ENCODE measurements at places on chromosomes 12 and 14.

DNA sequence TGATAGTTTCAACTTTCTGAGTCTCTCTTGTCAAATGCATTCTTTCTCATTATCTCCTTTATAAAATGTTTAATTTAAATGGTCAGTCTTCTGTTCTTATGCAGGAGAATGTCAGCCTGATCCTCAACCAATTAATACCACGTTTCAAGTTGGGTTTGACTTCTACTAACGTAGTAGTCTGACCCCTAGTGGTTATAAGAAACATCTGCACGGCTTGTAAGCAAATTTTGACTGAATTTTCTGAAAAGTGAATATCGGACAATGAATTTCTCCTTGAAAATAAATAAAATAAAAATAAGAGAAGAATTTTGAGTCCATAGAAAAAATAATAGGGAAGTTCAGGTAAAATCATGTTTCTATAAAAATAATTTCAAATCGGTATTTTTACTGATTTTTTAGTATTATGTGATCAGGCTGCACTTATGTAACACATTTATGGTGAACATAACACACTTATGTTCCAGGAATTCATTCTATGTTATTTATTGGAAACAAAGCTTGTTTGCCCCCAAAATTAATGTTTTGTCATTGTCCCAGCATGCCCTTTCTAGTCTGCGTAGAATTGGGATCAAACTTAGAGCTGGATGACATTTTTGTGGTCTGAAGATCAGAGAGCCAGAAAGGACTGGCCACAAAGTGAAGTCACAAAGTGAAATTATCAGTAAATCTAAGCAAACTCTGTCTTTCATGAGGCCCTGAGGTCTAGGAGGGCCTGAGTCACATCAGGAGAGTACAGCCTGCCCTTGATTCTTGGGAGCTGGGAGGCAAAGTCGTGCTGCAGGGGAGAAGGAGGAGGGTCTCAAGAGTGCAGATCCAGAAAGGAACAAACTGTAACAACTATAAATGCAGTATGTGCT is 101.2 kb upstream of the STXBP6 start:
- peak; percentile 51 for DNase-seq

DNA sequence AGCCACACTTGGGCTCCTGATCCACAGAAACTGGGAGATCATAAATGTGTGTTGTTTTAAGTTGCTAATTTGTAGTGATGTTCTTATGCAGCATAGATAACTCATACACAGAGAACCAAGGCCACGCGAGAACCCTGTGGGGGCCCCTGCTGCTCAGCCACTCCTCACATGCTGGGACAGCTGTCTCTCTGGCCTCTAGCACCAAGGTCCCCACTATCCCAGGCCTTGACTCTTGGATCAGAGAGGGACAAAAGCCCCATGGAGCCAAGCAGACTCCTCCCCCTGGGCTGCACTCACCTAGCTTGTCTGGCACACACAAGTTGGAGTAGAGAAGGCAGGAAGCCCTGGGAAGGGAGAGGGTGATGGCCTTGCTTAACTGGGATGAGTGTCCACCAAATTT is 11.3 kb downstream of the PLD4 start:
- no peak for DNase-seq

DNA sequence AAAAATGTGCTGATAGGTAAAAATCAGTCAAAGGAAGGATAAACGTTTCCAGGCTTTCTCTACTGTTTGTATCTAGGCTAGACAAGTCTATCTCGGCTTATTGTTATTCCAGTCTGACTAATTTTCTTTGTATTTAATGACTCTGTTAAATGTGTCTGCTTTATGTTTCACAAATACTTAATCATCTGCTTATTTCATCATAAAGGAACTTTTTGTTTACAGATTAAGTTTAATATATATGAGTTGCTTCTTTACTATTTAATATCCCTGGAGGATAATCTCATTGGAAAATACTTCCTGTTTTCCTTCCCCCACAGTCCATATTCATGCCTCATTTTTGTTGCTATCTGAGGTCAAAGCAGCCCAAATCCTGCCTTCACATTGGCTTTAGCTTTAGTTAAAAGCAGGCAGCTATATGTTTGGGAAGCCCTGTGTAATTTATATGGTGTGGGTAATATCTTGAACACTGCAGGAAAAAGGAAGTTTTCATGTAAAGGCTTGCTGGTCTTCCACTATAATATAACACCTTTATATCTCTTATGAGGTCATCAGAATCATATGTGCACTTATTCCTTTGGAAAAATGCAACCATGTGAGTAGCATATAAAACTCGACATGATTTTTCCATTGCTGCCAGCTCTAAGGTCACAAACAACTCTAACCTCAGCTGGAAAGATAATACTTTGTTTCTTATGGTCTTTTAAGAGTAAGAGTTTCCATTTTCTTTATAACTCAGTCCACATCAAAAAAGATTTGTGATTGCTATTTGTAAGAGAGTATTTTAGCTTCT is 76.8 kb downstream of the ALX1 start:
- DNase-seq = no peak

DNA sequence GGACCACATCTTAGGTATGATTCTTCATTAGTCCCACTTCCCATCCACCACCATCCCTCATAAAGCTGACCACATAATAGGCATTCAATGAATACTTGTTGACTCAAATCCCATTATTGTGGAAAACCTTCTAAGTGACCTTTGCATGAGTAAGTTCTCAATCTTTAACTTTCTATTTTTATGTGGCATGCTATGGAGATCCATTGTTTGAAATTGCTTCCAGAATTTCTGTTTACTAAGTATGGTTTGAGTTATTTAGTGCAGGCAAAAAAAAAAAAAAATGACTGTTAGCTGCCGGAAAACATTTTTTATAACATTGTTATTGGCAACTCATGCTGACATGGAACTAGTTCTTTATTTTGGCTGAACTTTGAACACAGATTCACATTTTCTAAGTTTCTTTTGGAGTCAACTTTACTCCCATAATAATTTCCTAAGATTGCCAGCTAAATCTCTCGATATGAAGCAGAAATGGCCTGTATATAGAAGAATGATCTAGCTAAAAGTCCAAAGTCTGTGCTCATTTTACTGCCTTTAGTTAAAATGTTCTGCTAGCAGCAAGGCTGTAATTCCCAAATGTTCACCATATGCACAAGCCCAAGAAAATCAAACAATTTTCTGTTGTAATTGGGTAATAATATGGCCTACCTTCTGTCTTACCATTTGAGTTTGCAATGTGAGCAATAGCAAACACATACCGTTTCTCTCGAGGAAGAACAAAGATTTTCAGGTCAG is 77.9 kb downstream of the PTGER2 start:
- DNase-seq = no peak

DNA sequence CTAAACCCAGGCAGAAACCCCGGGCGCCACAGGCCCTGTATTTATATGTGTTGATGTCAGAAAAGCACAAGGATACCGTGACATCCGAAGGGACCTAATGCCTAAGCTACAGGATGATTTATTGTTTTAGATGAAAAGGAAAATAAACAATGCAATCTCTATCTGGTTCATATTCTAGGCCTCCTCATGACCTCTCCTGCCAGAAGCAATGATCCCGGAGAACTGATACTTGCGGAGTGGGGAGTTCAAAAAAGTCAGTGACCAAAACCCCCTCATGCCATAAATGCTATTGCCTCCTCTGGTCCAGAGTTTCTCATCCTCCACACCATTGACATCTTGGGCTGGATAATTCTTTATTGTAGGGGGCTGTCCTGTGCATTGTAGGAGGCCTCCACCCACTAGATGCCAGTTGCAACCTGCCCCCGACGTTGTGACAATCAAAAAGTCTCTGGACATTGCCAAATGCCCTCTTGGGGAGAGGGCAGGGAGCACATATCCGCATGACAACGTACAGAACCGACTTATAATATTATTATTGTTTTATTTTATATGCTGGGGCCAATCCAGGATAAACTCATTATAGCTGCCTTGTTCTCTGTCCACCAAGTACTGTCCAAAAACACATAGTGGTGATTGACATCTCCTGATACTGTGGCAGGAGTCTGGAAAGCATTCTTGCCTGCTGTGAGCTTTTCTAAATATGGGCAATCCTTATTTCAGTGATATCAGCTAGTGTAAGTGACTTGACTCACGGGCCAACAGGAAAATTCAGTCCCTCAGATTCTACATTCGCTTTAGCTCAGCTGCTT is 1.1 kb upstream of the CSRP2 start:
- no peak for DNase-seq

GRCh38 chr12:108638141-108638827 is 4.6 kb upstream of the SELPLG start:
- no peak for DNase-seq

DNA sequence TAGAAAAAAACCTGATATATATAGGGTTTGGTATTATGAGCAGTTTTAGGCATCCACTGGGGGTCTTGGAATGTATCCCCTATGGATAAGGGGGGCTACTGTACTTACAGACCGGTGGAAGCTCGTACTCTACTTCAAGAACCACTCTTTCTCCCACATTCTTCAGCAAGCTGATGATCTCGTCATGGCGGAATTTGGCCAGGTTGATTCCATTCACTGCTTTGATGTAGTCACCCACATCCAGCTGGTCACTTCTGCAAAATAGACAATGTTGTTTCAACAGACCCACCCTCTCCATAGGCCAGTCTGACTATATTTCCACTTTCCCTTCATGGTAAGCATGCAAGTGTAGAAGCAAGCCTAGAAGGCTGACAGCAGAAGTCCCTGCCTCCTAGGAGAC is 139.9 kb downstream of the GRIP1 start:
- no peak for DNase-seq

DNA sequence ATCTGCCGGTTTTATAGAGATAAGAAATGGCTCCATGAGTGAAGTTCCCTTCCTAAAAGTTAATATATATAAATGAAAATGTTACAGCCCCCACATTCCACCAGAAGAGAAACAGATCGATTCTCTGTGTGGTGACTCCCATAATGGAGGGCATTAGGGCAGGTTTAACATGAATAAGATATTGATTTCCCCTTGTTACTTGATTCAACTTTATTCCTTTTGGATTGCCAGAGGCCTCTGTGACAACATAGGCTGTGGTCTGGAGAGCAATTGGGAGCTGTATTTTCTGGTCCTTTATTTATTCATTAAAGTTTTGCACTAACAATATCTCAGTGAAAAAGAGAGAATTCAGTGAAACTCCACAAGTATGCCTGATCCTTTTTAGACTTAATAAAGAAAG is 125.2 kb upstream of the CCDC196 start:
- DNase-seq = no peak

GRCh38 chr12:20629414-20630156 is 65.5 kb upstream of the SLCO1C1 start:
- no peak for DNase-seq

- no peak for DNase-seq
Observed at GRCh38 chr12:45638386-45638785, 91.1 kb upstream of the ARID2 start.

- DNase-seq = no peak
Observed at GRCh38 chr12:127295630-127296029, 971.3 kb upstream of the TMEM132C start.

- no peak for DNase-seq
Observed at GRCh38 chr14:71236487-71236886, 329.2 kb downstream of the PCNX1 start.

- DNase-seq = peak; percentile 41
Observed at GRCh38 chr14:71487941-71488340, 444.3 kb upstream of the RGS6 start.

GRCh38 chr12:66648033-66648735 is 30.7 kb downstream of the GRIP1 start:
- no peak for DNase-seq

- DNase-seq = peak; percentile 42
Observed at GRCh38 chr12:74539261-74539660, 1.6 kb downstream of the ATXN7L3B start.

GRCh38 chr14:92323011-92323915 is at the start of gene SLC24A4:
Gene SLC24A4 (plus strand): TSS chr14:92323165. CDS start chr14:92323831, 666 bp downstream.
- no peak for DNase-seq

- peak; percentile 85 for DNase-seq
Observed at GRCh38 chr12:7129872-7130691, at the start of gene CLSTN3. Gene CLSTN3 (plus strand): TSS chr12:7130371. CDS start chr12:7130649, 278 bp downstream.

DNA sequence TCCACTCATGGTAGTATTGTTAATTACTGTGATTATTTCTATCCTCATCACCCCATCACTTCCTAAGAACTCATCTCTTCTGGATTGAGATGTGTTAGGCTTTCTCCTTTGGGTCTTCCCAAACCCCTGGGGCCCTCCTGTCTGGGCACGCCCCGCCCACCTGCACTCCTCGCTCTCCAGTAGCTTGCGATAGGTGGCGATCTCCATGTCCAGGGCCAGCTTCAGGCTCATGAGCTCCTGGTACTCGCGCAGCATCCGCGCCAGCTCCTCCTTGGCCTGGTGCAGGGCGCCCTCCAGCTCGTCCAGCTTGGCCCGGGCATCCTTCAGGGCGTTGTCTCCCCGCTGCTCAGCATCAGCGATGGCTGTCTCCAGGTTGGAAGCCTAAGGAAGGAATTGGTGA is 6.8 kb downstream of the KRT71 start:
- no peak for DNase-seq

GRCh38 chr12:22415342-22416309 is 81.1 kb upstream of the ST8SIA1 start:
- DNase-seq = no peak

DNA sequence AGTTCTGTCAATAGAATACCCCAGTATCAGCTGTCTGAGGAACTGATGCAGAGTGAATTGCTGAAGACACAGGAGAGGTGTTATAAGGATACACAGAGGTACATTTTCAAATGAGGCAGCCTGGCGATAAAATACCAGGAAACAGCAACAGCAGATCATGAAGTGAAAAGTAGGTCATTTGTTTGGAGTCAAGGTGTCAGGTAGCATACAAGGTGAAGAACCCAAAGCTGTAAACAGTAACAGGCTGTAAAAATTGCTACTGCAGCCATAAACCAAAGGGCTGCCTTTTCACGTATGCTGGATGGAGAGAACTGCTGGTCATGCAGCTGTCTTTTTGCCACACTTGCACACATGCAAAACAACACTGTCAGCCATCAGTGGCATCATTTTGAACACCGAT is 9.3 kb upstream of the TWF1 start:
- DNase-seq = no peak

DNA sequence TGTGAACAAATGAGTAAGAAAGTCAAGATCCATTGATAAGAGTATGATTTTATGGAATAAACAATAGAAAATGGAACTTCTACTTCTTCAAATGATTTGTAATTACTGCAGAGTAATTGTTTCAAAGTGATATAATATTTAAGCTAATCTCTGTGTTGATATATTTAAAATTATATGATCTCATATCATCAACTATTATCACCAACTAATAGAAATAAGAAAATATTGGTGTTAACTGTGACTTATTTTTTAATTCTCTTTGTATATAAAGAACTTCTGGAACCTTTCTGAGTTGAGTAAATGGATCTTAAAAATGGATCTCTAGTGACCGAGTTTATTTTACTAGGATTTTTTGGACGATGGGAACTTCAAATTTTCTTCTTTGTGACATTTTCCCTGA is at the start of gene OR4L1:
Gene OR4L1, plus strand, starts transcription at position 301 of the 400 bp plus-strand sequence. Its CDS starts 0 bp downstream, at position 301.
- no peak for DNase-seq

GRCh38 chr14:77918448-77918847 is 118.5 kb downstream of the ADCK1 start:
- peak; percentile 69 for DNase-seq

GRCh38 chr14:44149597-44149996 is 357.5 kb downstream of the FSCB start:
- DNase-seq = peak; percentile 7

DNA sequence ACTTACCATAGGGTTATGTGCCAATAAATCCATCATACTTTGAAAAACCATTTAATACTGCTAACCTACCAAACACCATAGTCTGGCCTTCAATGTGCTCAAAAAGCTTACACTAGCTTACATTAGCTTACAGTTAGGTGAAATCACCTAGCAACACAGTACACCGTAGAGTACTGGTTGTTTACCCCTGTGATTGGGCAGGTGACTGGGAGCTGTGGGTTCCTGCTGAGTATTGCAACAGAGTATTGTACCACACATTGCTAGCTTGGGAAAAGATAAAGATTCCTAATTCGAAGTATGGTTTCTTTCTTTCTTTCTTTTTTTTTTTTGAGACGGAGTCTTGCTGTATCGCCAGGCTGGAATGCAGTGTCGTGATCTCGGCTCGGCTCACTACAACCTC is 5.6 kb downstream of the ATP5MC2 start:
- no peak for DNase-seq
